Stimulated activated CD8-positive, alpha-beta memory T cell treated with anti-CD3 and anti-CD28 coated beads, Interleukin-15, amount 100 ng/mL, for 24 hours (primary cell): ENCODE measurements at places on chromosomes 6 and 20.

DNA sequence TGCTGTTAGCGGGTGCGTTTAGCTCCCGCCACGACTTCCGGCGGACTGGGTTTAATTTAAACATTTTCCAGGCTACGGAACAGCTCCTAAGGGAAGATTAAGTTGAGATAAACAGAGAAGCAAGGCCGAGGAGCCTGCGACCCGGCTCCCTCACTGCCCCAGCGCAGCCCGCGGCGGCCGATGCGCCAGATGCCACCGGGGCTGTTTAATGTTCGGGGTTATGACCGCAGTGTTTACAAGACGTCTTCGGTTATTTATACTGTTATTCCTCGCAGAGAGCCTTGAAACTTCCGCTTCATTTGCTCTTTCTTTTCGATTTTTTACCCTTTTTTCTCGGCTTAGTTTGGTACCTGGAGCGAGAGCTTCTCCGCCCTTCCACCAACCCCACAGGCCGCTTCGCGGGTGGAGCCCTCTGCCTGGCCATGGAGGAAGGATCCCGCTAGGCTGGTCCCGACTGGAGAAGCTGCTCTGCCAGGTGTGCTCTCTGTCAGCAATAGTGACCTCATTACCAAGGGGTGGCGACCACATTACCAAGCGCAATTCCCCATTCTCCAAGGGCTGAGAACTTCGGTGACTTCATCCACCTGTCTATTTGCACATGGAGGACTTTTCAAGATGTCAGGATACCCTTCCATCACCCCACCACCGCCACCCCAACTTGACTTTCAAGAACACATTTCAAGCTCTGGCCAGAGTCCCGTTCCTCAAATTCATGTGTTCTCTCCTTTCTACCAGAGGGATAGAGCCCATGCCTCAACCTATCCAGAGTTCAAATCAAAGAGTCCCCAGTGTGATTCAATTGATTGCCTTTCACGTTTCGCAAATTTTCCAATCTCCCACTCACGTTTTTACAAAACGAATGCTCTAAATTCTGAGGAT lies 4.1 kb downstream of the TCF21 start:
- no peak for DNase-seq

GRCh38 chr6:73258721-73259120 lies 4.3 kb downstream of the KHDC1 start:
- DNase-seq, result no peak

DNA sequence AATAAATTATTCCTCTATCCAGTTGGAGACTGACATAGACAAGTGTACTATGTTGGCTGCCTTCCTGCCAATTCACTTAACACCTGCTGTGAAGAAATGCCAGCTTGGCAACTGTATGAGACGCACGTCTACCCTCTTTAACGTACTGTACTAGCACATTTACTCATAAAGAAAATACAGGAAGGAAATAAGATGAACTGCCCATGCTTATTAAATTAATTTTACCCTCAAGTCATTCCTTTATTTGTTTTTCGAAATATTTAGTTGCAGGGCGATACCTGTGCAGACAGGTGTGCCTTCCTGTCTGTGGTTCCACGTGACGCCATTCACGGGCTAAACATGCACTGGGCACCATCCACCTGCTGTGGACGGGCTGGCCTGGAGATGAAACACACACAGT lies 52.0 kb downstream of the PSMG4 start:
- no peak for DNase-seq

GRCh38 chr20:17499041-17499440 lies 32.1 kb downstream of the BFSP1 start:
- no peak for DNase-seq

DNA sequence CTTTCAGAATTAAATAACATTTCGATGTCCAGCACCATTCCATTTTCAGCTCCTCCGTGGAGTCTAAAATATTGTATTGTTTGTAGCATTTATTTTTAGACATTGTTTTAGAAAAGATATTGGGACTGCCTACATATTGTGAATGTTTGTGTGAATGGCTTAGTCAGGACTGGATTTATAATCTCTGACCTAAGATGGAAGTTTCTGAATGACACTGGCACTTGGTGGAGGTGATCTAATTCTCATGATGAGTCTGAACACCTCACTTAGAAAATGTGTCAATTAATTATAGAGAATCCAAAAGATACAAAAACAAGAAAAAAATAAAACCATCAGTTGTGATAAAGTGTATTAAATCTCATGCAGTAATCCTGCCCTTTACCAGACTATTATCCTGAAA lies 60.8 kb upstream of the HBS1L start:
- DNase-seq, result no peak

DNA sequence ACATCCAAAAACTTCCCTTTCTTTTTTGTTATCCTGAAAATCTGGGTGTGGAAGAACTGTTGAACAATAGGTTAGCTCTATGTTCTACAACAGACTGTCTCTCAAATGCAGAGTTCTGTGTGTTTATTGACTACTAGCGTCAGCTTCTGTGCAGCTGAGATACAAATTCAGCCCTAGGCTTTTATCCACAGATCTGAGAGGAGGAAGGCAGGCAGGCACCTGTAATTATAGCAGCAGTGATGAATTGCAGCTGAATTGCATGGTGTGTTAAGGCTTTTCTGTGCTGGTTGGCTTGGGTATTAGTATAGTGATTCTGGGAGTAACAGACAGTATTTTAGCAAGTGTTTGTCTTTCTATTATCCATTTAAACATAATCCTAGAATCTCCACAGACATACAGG lies 24.4 kb downstream of the GRIK2 start:
- no peak for DNase-seq

GRCh38 chr20:1879369-1879768 lies 15.8 kb upstream of the SIRPA start:
- no peak for DNase-seq

DNA sequence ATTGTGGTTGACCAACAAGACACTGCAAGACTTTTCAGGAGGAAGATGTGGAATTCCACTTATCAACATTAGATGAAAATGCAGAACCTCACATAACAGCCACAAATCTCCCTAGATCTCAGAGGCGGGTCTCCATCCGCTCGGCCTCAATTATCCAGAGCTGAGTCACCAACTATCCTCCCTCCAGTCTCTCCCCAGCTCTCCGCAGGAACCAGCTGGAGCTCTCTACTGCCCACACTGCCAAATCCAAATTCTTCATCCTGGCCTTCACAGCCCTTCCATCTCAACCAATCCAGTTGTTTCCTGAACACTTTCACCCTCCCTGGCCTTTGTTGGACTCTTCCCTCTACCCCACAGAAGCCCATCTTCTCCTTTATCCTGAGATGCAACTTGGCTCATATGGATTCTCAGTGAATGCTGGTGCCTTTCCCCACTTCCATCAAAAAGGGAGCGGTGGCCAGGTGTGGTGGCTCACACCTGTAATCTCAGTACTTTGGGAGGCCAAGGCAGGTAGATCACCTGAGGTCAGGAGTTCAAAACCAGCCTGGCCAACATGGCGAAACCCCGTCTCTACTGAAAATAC lies 3.5 kb upstream of the TGIF2 start:
- no peak for DNase-seq

DNA sequence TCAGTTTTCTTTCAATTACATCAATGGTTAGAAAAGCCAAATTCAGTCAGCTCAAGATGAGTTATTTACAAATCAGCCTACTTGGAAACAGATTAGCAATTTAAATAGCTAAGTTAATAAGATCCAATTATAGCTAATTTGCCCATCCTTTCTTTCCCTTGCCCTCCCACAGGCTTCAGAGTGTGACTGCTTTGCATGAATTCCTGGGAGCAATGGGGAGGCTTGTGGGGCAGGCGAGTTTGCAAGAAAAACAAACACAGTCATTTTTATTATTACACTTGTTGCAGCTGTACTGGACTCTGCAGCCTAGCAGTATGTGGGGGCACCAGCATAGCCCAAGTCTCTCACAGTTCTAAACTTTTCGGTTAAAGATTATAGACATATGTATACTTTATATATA lies 219.0 kb downstream of the NKAIN2 start:
- DNase-seq, result no peak

- DNase-seq, result no peak
These were observed 378.9 kb upstream of the CITED2 start for GRCh38 chr6:139753198-139753861.

DNA sequence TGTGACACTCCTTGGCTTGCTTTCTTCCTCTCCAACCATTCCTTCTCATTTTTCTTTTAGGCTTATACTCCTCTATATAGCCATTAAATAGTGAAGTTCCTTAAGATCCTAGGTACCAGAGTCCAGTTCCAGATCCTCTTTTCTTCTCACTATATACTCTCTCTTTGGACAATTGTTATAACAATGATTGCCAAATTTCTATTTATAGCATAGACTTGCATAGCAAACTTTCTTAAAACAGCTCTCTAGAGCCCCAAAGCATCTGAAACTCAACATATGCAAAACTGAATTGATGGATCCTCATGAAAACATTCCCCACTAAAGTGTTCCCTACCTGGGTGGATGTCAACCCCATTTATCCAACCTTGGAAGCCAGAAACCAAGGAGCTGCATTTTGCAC lies 13.4 kb downstream of the PHIP start:
- no peak for DNase-seq

- DNase-seq, result no peak
These were observed 35.3 kb downstream of the DUSP22 start for GRCh38 chr6:327538-328116.

DNA sequence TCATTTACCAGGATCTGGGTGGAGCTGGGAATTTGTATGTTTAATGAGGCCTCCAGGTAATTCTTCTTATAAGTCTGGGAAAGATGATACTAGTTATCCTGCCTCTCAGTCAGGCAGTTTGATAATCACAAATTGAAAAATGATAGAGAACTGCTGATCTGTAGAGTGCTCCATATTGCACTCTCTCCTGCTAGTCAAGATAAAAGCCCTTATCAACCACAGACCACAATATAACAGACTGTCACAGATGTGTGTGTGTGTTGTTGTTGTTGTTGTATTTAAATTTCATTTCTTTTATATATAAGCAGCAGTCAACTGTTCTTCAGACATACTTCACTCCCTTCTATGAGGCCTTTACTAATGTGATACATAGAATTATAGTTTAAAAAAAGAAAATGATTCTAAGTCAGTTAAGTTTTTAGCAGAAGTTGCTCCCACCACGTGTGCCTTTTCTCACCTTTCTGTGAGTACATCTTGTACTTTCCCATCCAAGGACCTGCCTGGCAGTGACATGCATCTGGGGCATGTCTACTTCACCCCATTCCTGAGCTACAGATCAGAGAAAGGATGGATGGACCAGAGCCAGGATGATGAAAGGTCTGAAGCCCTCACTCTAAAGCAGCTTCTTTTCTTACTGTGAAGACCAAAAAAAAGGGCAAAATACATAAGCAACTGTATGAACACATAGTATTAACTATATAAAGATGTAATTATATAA lies 29.8 kb downstream of the TENT5A start:
- no peak for DNase-seq

- DNase-seq, result no peak
These were observed 96.9 kb upstream of the EMILIN3 start for GRCh38 chr20:41463567-41463966.

- no peak for DNase-seq
These were observed 18.4 kb downstream of the UBE3D start for GRCh38 chr6:83047065-83047754.

DNA sequence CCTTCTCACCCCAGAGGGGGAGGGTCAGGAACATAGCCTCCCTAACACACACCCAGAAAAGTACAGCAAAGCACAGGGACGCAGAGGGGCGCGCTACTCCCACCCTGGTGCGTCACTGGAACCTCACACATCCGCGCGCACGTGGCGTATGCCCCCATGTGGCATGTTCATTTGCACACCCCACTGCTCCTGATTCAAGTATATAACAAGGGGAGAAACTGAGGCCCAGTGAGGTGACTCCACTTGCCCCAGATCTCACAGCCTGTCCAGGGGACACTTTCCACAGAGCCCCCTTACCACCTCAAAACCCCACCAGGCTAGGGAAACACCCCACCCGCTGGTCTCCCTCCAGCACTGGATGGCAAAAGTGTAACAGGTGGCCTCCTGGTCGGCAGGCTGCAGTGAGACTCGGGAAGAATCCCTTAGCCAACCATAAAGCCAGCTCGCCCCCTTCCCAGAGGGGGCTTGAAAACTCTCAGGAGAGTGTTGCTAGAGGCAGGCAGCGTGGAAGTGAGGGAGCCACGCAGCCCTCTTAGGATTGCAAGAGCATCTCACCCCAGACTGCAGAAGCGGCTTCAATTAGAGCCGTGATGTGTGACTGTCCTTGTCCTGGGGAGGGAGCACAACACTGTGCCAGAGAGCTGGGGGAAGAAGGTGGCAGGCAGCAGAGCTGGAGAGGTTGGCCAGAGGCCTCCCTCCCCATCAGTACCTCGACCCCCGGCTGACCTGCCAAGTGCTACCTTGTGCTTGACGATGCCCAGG lies at the start of gene GRM4:
Gene GRM4, minus strand, starts transcription at position 67 of the 762 bp plus-strand sequence. CDS start 12,591 bp downstream, outside the sequence.
- no peak for DNase-seq

DNA sequence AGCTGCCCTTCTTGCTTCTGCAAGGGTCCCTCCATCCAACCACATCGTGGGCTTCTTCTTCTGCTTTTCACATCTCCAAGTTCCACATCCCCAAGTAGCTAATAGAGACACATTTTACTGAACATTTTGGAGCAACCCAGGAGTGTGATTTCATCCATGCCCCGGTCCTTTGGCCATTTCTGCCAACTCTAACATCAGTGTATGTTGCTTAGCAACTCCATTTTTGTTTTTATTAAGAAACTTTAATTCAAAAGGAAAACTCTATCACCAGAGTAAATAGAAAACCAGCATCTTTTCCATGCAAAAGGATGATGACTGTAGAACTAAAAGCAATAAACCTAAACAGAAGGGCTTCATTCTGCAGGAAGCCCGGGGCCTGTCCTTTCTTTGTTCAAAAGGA lies 32.7 kb upstream of the SULF2 start:
- DNase-seq, result no peak

DNA sequence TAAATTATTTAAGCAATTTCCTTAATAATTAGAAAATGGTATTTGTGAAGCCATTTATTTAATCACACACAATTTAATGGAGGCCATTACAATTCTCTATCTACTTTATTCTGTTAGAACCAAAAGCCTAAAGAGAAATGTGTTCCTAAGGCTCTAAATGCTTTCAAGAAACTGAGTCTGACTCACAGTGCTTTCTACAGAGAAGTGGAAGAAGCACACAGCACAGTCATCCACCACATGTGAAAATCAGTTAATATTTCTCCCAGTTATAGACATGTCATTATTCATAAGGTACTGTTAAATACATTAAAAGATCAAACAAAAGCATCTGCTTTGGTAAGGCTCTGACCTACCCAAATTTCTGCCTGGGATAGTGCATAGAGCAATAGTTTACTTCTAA lies 214.4 kb downstream of the ALDH8A1 start:
- no peak for DNase-seq

GRCh38 chr6:164085091-164086075 lies 670.9 kb downstream of the QKI start:
- no peak for DNase-seq

DNA sequence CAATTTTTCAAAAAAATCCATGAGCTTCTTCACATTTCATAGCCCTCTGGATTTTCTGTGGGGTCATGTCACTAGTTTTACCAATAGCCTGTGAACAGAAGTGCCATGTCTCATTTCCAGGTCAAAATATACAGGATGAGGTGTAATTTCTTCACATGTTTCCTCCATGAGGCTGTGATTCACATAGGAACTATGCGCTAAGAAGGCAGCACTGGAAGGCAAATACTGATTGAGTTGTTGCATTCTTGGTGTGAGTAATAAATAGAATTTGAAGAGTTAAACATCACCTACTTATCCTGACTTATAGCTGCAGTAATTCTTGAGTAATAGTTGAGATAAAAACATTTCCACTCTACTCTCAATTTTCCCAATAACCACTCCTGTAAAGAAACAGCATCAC lies 442.3 kb downstream of the HAO1 start:
- DNase-seq, result no peak

GRCh38 chr6:1494671-1495070 lies 105.3 kb downstream of the FOXF2 start:
- no peak for DNase-seq
